ENCODE measurements at places on chromosomes 6 and 20. TPM values are rescaled to one million over a fixed set of nuclear protein-coding genes. Genes with fewer than 3 reads are reported as not detected.

Gene OR2B6
- not detected for total RNA-seq

Gene PLG
- not detected for total RNA-seq

Gene CALHM5
- total RNA-seq, result 0.40 TPM

Gene SAMD5
- 0.87 TPM for total RNA-seq

Gene GABRR1
- not detected for total RNA-seq

Gene FAM210B
- 26.4 TPM for total RNA-seq

Gene SLC32A1
- not detected for total RNA-seq

Gene TINAG
- 16.5 TPM for total RNA-seq

Gene HEY2
- total RNA-seq, result not detected

Gene PROCR
- 76.4 TPM for total RNA-seq

Gene PACRG
- not detected for total RNA-seq

Gene FABP7
- total RNA-seq, result not detected

Gene ILRUN
- total RNA-seq, result 69.6 TPM

Gene MED20
- 39.2 TPM for total RNA-seq

Gene POPDC3
- 2.1 TPM for total RNA-seq

Gene PXDC1
- 29.0 TPM for total RNA-seq

Gene LAMP5
- 0.10 TPM for total RNA-seq

Gene OR2J3
- total RNA-seq, result not detected

Gene GPLD1
- total RNA-seq, result 0.45 TPM

Gene LAMA2
- 0.52 TPM for total RNA-seq

Gene ADGRF5
- total RNA-seq, result 0.70 TPM

Gene ADGB
- total RNA-seq, result not detected

Gene ESF1
- 18.3 TPM for total RNA-seq

Gene SCUBE3
- total RNA-seq, result 0.17 TPM

Gene OPRM1
- total RNA-seq, result not detected

Gene PDE7B
- total RNA-seq, result 3.2 TPM

Gene SALL4
- total RNA-seq, result 0.15 TPM

Gene IL17F
- total RNA-seq, result not detected

Gene ANGPT4
- not detected for total RNA-seq

Gene SLC17A2
- total RNA-seq, result not detected
